ENCODE measurements at places on chromosomes 7 and 10.

DNA sequence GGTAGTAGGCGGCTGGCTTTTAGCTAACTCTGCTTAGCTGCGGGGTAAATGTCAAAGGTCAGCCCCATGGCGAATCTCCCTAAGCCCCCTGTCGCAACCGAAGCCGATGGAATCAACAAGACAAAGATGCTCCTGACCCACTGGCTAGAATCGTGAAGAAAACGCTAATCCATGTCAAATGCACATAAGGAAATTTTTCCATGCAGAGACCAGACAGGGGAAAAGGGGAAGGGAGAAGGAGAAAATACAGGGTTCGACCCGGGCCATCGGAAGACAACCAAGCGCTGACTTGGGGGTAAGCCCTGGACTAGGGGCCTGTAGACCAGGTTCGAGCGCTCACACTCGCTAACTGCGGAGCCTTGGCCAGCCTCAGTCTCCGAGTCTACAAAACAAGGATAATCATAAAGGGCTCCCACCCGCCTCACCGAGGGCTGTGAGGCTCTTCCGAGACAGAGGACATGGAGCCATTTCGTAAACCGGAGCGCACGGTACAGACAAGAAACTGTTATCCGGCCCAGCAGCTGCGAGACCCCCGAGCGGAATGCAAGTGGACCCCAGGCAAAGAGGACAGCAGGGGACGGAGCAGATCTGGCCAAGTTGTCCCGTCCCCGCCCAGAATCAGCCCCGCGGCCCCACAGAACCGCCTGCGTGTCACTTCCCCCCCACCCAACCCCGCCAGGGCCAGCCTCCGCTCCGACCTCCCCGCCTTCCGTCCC, 507 bp downstream of the SAR1A start:
- DNase-seq = no peak

DNA sequence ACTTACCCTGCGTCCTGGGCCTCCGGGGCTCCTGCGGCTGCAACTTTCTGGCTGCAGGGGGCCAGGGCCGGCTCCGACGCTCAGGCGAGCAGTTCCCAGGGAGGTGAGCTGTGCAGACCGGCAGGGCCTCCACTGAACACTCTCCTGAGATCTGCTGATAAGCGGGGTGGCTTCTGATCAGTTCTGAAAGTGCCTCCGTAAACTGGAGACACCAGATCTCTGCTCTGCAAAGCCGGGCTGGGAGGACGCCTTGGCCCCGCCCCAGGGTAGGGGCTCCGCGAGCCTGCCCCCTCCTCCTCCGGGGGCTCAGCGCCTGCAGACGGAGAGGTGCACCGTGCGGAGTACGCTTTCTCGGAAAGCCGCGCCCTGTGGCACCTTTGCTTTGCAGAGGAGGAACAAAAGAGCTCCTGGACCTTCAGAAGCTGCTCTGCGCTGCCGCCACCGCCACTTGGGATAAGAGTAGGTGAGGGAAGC, 141.3 kb upstream of the VKORC1L1 start:
- no peak for DNase-seq

DNA sequence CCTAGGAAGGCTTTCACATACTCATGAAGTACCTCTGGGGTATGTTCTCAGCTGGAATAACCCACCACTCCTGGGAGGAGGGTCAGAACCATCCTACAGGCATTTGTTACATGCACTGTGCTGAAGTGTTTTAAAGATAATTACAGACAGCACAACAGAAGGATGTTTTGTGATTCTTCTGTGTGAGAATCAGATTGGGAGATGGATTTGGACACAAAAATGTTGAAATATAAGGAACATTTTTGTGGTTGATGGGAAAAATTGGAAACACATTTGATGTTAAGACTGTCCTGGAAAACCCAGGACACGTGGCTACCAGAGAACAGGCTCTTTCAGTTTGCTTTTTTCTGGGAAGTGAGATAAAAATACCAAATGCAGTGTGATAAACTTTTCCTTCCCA, 61.4 kb downstream of the BICC1 start:
- DNase-seq = no peak

- no peak for DNase-seq
Observed at GRCh38 chr10:112115781-112116385, 67.7 kb downstream of the GPAM start.

DNA sequence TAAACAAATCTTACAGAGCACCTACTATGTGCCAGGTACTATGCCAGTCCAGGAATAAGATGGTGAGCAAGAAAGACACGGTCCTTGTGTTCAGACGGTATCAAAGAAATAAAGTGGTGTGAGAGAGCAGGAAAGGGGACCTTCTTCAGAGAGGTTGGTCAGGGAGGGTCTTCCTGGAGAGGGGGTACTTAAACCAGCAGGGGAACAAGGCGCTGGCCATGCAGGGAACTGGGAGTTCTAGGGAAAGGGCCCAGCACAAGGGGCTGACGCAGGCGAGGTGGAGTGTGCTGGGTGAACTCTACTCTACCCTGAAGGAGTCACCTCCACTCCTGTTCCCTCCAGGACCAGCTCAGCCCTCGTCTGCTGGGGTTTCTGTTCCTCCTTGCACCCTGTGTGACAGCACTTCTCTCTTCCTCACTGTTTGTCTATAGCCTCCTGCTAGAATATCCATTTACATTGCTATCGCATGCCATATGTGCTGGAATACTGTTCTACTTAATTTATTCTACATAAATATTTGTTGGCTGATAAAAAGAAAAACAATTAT, 73.5 kb downstream of the AOAH start:
- no peak for DNase-seq

DNA sequence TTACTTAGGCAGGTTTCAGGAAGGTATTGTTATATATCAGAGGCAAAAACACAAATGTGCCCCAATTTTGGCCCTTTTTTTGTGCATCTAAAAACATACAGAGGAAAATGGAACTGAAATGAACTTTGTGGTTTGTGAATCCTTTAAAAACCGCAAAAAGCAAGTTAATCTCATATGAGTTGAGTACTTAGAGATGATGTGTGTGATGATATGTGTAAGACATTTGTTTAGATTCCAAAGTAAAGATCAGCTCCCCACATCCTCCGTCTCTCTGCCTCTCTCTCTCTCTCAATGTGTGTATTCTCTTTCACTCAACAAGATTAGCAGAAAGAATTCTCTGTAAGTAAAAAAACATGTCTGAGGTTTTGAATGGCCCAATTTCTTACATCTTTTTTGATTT, 201.9 kb downstream of the MALRD1 start:
- DNase-seq = no peak

GRCh38 chr10:128314686-128315085, 188.5 kb upstream of the MKI67 start:
- no peak for DNase-seq

DNA sequence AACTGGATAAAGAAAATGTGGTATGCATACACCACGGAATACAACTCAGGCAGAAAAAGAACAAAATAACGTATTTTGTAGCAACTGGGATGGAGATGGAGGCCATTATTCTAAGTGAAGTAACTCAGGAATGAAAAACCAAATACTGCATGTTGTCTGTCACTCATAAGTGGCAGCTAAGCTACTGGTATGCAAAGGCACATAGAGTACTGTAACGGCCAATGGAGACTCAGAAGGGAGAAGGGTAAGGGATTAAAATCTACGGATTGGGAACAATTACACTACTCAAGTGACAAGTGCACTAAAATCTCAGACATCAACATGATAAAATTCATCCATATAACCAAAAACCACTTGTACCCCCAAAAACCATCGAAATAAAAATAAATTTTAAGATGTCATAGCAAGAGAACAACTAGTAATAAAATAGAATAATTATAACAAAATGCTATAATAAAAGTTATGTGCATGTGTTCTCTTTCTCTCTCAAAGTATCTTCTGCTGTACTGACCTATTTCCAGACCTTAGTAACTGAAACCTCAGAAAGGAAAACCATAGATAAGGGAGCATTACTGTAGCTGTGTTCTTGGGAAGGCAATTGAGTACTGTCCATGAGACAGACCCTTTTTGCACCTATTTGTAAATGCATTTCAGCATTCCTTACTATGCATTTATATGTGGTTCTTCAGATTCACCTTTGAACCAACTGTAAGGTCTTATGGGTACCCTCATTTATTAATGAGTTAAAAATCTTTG, 6.7 kb upstream of the NEBL start:
- DNase-seq = no peak

- no peak for DNase-seq
Observed at GRCh38 chr7:123622660-123623386, 21.2 kb downstream of the ASB15 start.

GRCh38 chr7:133957845-133958244, 169.3 kb upstream of the LRGUK start:
- no peak for DNase-seq
